ENCODE measurements at places on chromosomes 13 and 19. TPM values are rescaled to one million over a fixed set of nuclear protein-coding genes. Genes with fewer than 3 reads are reported as not detected.

The PCDH20 gene
- total RNA-seq: not detected

The ZNF570 gene
- total RNA-seq: 1.4 TPM

The PSG1 gene
- total RNA-seq: 0.29 TPM

The CATSPERD gene
- not detected for total RNA-seq

The SERP2 gene
- total RNA-seq: 11.2 TPM
